ENCODE measurements at places on chromosomes 16 and 17.

- no peak for DNase-seq
Observed at GRCh38 chr17:33523577-33523981, 230.5 kb upstream of the ASIC2 start.

DNA sequence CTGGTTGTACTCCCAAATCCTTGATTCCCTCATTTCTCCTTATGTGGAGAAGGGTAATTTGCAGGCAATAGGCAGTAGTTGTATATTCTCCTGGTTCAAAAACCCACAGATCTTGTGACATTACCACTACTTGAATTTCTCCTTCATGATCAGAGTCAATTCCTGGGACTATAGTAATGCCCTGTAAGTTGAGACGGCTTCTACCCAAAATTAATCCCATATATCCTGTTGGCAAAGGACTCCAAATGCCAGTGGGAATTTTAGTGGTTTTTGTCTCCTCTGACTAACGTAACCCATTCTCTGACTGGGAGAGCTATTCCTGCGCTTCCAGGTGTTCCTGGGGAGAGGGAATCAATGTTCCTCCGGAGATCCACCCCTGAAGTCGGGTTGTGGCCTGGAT, 11.6 kb upstream of the ZNF689 start:
- DNase-seq: no peak

DNA sequence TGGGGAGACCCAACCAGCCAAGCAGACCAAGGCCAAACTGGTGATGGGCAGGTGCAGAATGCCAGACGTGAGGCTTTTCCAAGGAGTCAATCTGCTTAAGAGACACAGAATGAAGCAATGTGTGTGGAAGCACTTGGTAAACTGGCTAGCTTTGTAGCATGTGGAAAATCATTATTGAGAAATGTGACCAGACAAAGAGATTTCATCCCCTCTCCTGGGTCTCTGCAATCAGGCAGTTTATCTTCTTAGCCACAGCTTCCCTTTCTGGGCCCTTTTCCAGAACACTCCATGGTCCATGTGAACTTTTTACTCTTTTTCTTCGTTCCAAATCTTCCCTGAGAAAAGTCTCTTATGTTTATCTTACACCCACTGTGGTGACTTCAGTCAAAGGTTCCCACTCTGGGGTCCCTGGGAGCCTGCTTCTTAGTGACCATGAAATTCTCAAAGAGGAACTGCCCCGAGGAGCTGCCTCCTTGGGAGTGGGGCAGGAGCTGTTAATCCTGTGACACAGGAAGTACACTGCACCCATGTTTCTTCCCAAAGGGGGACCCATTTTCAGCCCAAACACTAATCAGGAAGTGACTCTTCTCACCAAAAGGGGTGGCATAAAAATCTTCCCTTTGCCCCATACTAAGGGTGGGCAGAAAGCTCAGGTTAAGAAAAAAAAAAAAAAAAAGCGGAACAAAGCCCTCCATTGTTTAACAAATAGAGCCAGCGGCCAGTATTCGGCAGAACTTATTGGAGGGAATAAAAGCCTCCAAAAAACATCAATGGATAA, 346.2 kb upstream of the ASIC2 start:
- DNase-seq: no peak

GRCh38 chr17:29905086-29905878, 24.7 kb downstream of the SSH2 start:
- DNase-seq: no peak

DNA sequence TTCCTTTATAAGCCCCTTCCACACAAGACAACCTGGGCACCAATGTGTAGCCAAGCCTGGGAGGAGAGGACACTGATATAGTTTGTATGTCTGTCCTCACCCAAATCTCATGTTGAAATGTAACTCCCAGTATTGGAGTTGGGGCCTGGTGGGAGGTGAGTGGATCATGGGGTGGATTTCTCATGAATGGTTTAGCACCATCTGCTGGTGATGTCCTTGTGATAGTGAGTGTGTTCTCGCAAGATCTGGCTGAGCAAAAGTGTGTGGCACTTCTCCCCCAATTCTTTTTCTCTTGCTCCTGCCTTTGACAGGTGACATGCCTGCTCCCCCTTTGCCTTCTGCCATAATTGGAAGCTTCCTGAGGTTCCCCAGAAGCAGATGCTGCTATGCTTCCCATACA, 135.8 kb downstream of the USP31 start:
- DNase-seq: no peak

DNA sequence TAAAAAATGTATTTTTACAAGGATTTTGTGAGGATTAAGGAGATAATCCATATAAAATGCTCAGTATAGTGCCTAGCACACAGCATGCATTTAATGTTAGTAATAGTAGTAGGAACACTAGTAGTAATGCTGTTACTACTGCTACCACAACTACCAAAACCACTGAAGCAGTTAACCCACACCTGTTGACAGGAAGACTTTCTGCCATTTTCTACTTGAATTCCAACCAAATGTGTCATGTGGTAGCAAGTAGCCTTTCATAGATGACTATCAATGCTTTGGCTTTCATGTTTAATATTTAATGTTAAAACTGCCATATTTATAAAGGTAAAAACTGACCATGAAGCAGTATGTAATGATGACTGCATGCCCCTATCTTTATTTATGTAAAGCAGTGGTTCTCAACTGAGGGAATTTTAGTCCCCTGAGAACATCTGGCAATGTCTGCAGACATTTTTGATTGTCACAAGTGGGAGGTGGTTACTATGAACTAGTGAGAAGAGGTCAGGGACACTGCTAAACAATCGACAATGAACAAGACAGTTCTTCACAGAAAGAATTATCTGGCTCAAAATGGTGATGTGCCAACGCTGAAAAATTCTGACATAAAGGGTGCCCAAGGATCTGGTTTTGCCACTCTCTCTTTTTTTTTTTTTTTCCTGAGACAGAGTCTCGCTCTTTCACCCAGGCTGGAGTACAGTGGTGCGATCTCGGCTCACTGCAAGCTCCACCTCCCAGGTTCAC, 89.4 kb downstream of the ITFG1 start:
- no peak for DNase-seq

DNA sequence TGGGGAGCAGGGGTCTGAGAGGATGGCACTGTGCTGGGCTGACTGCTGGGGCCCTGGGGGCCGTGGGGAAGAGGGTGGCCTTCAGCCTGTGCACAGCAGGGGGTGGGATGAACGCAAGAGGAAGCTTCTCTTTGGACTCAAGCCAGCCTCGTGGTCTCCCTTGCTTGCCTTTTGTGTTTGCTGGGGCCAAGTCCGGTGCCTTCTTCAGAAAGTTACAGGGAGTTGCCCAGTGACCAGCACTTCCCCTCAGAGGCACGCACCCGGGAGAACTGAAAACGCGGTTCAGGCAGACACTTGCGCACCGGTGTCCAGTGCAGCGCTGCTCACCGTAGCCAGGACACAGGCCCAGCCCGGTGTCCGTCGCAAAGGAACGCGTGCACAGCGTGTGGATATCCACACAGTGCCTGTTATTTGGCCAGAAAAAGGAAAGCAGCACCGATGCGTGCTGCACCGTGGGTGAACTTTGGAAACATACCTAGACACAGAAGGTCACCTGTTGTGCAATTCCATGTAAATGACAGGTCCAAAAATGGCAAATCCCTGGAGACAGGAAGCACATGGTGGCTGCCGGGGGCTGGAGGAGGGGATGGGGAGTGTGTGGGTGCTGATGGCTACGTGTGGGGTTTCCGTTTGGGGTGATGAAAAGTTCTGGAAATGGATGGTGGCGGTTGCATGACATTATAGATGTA, 29.4 kb upstream of the NUDT16L1 start:
- DNase-seq: no peak
